HAP-1 (cell line): ENCODE measurements at places on chromosomes 11 and 22.

- DNase-seq, result no peak
Observed at GRCh38 chr11:28400331-28401100, 292.3 kb downstream of the METTL15 start.

GRCh38 chr11:8061555-8062428 is 19.2 kb upstream of the TUB start:
- DNase-seq, result no peak

DNA sequence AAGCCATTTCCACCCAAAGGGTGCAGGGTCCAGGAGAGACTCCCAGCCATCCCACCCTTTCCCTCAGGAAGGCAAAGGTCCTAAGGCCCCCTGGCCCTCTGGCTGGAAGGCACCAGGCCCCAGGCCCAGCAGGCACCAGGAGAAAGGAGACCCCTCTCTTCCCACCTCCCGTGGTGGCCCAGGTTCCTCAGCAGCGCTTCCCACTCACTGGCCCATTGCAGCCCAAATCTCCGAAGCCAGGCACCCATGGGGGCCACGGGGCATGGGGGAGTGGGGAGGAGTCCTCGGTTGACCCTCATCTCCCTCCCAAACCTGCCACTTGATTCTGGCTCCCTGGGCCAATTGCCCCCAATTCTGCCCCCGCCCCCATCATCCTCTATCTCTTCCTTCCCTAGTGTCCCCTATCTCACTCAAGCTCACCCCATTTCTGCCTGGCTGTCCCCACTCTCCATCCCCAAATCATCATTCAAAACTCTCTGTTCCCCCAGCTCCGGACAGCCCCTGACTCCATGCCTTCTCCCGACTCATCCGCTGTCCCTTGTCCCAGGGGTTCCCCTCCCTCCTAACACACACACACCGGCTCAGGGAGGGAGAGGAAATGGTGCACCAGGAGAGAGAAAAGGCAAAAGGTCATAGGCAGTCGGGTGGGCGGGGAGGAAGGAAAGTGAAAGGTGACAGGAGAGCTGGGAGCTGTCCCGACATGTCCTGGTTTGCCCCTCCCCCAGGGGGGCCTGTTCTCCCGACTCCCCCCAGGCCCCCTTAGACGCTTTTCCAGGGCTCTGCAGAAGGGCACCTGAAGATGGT is 1.2 kb downstream of the LIF start:
- peak; percentile 66 for DNase-seq

- peak; percentile 68 for DNase-seq
Observed at GRCh38 chr11:73244589-73245240, 26.6 kb downstream of the P2RY2 start.

DNA sequence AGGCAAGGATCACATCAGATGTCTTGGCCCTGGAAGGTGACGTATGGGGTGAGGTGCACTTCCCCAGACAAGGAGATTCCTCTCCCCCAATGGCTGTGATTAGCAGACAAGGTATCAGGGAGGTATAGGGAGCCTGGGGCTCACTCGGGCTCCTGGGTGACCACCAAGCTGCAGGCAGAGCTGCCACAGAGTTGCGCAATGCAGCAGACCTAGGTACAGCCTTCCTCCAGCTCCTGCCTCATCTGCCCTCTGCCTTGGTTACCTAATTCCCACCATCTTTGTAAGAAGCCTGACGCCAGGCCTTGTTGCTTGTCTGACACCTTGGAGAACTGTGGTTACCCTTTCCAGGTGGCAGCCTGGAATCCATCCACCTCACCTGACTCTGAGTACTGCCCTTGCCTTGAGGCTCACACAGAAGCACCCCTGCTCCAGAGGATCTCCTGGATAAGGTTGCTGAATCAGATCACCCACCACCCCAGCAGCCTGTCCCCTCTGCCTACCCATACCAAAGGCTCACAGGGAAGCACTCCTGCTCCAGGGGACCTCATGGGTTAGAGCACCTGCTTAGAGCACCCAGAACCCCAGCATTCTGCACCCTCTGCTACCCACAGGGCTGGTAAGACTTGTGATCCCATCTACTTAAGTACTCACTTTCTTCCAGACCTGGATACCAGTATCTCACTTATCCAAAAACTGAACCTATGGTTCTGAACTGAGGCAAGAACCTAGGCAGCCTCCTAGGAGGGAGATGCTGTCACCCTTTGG is 40.4 kb downstream of the GAB4 start:
- no peak for DNase-seq

GRCh38 chr11:46912526-46913150 is 5.7 kb downstream of the LRP4 start:
- peak; percentile 74 for DNase-seq

GRCh38 chr11:11137339-11137738 is 215.7 kb downstream of the CSNK2A3 start:
- no peak for DNase-seq

- no peak for DNase-seq
Observed at GRCh38 chr11:4677948-4678347, 19.7 kb downstream of the OR51E2 start.

DNA sequence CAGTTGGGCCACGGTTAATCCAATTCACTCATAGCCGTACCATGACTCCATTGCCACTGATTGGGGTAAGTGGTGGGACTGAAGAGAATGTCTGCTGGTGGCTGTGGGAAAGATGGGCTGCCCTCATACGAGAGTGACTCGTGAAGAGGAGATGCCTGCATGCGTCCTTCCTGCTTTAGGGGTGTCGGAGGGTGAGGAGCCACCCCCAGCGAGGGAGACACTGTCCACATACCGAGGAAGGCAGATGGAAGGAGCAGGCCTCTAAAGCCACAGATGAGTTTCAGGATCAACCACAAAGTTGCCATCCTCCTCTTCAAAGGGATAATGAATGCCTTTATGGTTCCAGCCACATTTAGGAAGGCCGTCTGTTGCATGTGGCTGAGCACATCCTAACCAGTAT is 83.2 kb downstream of the GRIK4 start:
- DNase-seq, result no peak

DNA sequence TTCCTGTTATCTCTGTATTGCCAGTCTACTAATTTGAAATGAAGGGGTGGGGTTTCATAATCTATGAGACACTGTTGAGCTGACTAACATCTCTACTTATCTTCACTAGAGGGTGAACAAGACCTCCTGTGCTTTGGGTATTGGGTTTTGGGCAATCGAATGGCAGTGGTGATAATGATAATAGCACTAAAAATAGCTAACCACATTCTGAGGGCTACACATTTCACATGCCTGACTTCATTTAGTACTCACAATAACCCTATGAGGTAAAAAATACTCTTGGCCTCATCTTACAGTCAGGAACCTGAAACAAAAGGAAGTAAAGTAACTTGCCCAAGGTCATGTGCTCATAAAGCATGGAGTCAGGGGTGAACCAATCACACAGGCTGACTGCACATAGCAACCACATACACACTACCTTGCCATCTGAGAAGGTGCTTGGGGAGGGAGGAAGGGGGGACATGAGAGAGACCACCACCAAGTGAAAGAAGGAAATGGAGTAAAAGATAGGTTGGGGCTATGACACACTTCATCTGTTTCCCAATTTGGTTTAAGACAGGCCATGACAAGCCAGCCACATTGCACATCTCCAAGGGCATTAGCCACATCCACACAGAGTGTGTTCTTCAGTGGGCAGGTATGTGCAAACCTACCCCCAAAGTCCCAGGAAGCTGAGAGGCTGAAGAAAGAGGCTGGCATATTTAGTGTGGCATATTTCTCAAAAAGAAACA is 387.6 kb upstream of the DDI1 start:
- DNase-seq, result no peak

DNA sequence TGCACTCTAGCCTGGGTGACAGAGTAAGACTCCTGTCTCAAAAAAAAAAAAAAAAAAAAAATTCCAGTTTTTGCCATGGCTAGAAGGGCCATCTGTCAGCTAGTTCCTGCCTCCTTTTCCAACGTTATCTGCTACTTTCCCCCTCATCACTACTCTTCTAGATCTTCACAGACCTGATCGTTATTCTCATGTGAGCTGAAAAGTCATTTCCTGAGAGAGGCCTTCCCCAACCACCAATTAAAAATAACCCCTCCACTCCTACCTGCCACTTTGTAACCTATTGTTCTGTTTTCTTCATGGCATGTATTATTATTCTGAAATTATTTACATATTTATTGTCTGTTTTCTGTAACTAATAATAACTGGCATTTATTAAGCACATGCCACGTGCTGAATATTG is 24.2 kb downstream of the SGSM3 start:
- DNase-seq, result no peak

DNA sequence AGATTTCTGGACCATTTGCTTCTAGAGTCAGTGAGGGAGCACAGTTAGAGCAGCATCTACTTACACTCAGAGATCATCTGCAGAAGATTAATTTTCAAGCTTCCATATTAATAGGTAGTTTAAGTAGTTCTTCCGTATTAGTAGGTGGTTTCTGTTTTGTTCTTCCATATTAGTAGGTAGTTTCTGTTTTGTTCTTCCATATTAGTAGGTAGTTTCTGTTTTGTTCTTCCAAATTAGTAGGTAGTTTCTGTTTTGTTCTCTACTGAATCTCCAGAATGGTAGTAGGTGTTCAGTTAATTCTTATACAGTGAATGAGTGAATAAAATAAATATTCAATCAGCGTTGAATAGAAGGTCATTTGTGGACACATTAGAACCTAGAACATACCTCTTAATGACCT is 175.7 kb downstream of the TMEM135 start:
- DNase-seq, result no peak

- DNase-seq, result no peak
Observed at GRCh38 chr22:22878801-22879674, 8.6 kb upstream of the IGLL5 start.

GRCh38 chr22:30968015-30968923 is at the start of gene MORC2:
MORC2 (minus strand) TSS chr22:30968774; CDS start chr22:30967889, 885 bp downstream.
- no peak for DNase-seq

- no peak for DNase-seq
Observed at GRCh38 chr11:130653838-130654636, 205.6 kb downstream of the ADAMTS15 start.

- DNase-seq, result no peak
Observed at GRCh38 chr11:46391186-46391577, 394 bp downstream of the CHRM4 start.

GRCh38 chr22:30905696-30906341 is 62.8 kb downstream of the MORC2 start:
- no peak for DNase-seq

GRCh38 chr22:41245917-41246499 is 5.3 kb upstream of the CHADL start:
- no peak for DNase-seq

GRCh38 chr11:131689049-131689925 is 318.9 kb downstream of the NTM start:
- DNase-seq, result no peak

DNA sequence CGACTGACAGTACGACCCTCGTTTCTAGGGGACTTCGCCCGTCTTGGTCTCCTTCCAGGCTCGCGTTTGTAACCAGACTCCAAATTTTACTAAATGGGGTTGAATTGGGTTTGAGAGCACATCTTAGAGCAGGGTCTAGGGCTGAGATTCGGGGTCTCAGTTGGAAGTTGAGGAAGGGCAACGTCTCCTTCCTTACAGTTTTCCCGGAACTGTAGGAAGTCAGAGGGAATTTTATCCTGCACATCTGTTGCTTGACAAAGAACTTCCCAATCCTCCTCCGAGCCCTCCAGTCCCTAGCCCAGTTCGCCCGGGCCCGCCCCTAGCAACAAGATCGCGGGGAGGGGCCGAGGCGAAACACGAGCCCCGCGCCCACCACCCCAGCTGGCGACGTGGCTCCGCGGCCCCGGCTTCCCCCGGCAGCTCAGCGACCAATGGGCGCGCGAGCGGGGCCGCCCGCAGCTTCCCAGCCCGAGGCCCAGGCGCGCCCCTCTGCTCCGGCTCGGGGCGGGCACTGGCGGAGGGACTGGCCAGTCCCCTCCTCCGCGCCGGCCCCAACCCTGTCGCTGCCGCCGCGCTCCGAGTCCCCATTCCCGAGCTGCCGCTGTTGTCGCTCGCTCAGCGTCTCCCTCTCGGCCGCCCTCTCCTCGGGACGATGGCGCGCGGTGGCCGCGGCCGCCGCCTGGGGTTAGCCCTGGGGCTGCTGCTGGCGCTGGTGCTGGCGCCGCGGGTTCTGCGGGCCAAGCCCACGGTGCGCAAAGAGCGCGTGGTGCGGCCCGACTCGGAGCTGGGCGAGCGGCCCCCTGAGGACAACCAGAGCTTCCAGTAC is at the start of gene RCN1:
RCN1 (plus strand) TSS at position 530 of the 826 bp plus-strand sequence; CDS start at position 653, 123 bp downstream.
- DNase-seq, result peak; percentile 87
